ENCODE measurements at places on chromosomes 2 and 18. TPM values are rescaled to one million over a fixed set of nuclear protein-coding genes. Genes with fewer than 3 reads are reported as not detected.

DNA sequence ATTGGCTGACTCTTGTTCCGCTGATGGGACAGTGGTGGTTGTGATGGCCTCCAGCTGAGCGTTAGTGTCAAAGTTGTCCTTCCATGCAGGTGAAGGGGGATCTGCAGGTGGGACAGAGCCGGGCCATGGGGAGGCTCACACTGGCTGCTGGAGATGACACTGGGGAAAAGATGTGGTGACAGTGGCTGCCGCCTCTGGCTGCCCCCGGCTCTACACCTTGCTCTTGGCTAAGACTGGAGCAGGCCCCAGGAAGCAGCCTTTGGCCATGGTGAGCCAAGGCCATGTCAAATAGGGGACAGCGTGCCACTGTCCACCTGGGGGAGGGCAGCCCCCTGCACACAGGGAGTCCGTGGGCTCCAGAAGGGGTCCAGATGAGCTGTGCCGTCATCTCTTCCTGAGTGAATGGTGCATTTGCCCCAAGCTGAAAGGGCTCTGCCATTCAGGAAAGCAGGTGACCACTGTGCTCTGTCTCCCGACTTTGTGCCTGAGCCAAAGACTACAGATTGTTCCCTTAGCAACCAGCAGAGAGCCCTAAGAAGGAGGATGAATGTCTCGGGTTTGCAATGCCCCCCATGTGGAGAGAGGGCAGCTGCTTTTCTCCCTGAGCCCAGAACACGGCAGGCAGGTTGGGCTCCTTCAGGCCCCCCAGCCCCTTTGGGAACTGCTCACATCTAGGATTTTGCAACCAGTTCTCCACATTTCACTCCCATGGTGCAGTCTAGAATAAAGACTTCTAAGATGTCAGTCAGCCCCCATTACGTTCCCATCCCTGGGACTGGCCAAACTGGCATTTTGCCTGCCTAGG is 79.1 kb upstream of the BCL2L11 start:
- no peak for DNase-seq

DNA sequence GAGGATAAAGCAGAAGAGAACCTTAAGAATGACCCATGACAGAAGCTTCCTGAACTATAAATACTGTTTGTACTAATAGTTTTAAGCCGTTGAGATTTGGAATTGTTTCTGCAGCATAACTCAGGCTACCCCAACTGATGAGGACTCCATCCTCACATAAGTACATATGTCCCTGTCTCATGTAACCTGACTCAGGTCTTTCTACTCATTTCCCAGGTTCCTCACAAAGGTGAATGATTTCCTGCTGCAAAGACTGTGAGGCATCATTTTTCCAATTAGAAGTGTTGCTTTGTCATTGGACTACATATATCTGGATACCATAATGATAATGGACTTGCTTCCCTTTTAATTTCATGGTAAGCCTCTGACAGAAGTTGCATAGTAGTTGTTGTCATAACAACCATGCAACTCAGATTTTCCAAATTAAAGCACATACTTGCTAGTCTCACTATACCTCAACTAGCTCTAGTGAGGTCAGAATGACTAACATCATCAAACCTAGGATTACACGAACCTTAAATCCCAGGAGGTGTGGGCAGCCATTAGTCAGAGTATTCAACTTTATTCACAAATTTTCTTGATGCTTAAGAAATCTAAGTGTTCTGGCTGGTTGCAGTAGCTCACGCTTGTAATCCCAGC is 38.0 kb upstream of the NEDD4L start:
- no peak for DNase-seq

GRCh38 chr2:218186355-218186766 is 19.6 kb upstream of the CXCR1 start:
- peak; percentile 85 for DNase-seq

GRCh38 chr2:15595342-15595905 is 3.8 kb downstream of the DDX1 start:
- no peak for DNase-seq

GRCh38 chr18:7141287-7141686 is 23.7 kb upstream of the LAMA1 start:
- DNase-seq, result no peak

DNA sequence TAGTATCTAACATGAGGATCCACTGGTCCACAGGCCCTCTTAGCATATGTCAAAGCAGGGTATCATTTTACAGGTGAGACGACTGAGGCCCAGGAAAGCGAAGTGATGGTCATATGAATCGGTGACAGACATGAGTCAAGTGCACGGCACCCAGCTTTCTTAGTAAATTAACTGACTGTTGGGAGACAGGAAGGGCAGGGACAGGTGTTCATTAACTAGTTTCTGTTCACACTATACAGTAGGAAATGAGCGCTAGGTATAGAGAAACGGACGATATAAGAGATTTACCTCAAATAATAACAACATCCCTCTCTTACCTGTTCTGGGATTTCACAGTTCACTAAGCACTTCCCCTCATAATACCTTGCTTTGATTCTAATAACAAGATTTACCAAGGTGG is 1.7 kb upstream of the SMARCAL1 start:
- DNase-seq, result no peak

- no peak for DNase-seq
Measured at GRCh38 chr2:207311316-207312005, 145.7 kb upstream of the KLF7 start.

DNA sequence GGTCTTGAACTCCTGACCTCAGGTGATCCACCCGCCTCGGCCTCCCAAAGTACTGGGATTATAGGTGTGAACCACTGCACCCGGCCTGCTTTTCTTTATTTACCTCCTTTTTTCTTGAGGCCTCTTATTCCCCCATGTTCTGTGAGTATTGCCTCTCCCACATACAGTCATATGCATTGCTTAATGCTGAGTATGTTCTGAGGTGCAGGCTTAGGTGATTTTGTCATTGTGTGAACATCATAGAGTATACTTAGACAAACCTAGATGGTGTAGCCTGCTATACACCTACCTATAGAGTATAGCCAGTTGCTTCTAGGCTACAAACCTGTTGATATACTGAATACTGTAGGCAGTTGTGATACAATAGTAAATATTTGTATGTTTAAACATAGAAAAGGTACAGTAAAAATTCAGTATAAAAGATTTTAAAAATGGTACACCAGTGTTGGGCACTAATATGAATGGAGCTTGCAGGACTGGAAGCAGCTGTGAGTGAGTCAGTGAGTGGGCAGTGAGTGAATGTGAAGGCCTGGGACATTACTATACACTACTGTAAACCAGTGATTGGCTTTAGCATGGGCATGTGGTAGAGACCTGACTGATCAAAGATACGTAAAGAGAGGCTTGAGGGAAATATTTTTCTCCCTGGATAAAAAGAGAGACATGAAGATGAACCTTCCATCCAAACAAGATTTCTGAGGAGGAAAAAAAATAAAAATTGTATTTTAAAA is 17.6 kb downstream of the SLC39A10 start:
- no peak for DNase-seq

DNA sequence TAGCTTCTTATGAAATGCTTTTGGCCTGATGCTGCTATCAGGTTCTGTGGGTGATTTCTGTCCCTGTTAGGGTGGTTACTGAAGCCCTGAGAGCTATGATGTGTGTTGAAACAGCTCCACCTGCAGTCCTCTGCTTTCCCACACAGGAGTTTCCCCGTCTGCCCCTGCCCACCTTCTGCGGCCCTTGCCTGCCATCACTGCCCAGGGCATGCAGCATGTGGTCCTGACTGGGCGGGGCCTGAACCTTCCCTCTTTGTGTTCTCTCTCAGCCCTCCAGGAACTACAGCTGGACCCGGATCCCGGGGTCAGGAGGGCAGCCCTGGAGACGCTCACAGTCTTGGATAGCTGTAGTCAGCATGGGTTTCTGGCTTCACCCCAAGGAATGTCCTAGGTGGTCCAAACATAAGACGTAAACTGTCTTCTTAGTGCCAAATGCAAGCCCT is 21.4 kb downstream of the HJURP start:
- DNase-seq, result no peak

DNA sequence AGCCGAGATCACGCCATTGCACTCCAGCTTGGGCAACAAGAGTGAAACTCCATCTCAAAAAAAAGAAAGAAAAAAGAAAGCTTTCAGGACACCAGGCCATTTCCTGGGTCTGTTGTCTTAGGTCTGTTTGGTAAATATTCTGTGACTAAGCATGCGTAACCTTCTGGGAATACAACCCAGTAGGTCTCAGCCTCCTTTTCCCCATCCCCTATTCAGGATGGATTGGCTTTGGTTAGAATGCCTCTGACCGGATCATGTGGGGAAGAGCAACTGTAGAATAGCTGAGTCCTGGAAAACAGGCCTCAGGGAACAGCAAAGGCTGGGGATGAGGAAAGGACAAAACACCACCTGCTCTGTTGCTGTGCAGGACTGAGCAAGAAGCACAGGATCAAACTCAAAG is 1.6 kb upstream of the PDCL3 start:
- DNase-seq, result no peak

DNA sequence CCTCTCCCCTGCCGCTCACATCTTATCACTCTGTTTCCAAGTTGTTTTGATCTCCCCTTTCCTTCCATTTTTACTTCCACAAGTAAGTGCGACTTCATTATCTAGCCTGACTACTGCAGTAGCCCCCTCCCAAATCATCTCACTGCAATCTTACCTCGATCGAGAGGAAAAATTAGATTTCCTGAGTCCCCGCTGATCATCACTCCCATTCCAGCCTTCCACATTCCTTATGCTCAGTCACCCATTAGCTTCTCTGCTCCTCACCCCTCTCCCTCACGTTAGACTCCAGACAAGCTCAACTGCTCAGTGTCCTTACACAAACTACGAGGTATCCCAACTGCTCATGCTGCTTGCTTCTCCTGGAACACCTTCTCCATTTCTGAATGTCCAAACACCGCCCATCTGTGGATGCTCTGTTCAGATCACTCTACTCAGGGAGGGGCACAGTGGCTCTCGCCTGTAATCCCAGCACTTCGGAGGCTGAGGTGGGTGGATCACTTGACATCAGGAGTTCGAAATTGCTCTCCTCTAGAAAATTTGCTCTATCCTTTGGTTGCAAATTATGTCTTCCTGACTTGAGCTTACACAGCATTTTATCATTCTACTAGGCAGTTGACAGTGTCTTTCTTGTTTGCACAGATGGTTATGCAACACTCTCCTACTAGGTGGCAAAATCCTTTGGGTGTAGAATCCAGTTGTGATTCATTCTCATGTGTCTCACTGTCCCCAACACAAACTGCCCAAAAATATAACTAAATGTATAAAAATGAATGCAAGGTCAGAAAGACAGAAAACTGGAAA is 96.5 kb downstream of the INO80D start:
- no peak for DNase-seq

- no peak for DNase-seq
Measured at GRCh38 chr18:10455726-10456453, 1.5 kb downstream of the APCDD1 start.

DNA sequence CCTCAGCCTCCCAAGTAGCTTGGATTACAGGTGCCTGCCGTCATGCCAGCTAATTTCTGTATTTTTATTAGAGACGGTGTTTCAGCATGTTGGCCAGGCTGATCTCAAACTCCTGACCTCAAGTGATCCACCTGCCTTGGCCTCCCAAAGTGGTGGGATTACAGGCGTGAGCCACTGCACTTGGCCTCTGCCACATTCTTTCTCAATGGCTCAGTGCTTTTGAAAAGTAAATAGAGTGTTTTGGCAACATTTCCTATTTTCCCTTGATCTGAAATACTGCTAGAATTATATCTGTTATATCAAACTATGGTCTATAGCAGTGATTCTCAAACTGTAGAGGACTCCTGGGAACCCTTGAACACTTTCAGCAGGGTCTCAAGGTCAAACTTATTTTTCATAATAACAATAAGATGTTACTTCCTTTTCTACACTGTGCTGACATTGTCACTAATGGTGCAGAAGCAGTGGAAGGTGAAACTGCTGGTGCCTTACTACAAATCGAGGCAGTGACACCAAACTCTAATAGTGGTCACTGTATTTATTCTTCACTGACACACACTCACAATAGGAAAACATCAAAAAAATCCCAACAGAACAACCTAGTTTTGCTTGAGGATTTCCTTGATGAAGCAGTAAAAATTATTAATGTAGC is 10.6 kb downstream of the DAW1 start:
- DNase-seq, result no peak

DNA sequence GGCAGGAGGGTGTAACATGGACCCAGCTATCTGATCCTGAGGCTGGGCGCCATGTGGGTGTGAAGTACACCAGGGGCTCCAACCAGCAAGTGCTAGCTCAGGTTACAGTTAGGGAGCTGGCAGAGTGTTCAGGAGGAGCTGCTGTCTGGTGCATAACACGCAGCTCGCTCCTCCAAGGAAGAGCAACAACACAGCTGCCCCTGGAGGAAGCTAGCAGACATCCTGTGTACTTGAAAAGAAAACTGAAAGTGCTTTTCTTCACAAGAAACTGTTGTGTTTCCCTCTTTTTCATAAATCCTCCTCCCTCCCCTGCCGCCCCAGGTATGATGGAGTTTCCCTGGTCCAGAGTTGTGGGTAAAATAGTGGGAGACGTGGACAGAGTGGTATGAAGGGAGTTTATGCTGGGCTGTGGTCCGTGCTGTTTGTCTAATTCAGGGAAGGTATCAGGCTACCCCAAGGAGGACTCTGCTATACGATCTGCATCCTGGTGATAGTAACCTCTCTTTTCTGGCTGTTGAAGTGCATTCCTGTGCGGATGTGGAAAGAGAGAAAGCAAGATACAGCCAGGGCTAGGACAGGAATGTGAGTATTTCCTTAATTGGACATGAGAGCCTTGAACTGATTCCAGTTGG is 6.1 kb upstream of the LBH start:
- no peak for DNase-seq

DNA sequence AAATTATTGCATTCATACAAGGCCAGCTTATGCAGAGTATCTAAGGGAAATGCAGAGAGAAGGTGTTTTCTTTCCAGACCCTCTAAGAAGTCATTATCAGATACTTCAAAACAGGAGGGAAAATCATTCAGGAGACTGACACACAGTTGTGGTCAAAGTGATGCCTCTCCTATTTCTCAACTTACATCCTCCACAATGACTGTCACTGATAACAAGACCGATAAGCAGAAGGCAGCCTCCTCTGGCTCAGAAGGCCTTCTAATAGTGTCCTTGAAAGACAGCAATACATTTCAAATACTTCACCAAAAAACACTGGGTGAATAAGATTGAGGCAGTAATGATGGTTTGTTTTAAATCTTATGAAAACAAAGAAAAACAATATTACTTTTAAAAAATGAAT is 199.7 kb downstream of the PIEZO2 start:
- no peak for DNase-seq

- DNase-seq, result peak; percentile 91
Measured at GRCh38 chr2:112674229-112674628, 28.5 kb downstream of the SLC20A1 start.

Gene IL36A
- total RNA-seq, result not detected

Gene CFAP53
- 0.48 TPM for total RNA-seq

Gene SKA1
- 0.13 TPM for total RNA-seq

Gene PSMA8
- total RNA-seq, result not detected

Gene TRIM43
- not detected for total RNA-seq

Gene CACNB4
- total RNA-seq, result 0.67 TPM

Gene SCN2A
- total RNA-seq, result 0.13 TPM

Gene REG1B
- total RNA-seq, result not detected

Gene C2orf66
- total RNA-seq, result not detected

Gene MEP1B
- total RNA-seq, result 0.13 TPM

Gene PROM2
- 0.83 TPM for total RNA-seq

Gene FMNL2
- total RNA-seq, result 6.2 TPM

Gene HOXD9
- not detected for total RNA-seq

Data from cardiac septum (tissue), 1 donor.